Right cardiac atrium (tissue), 5 donors: ENCODE measurements at places on chromosomes 6 and 20.

DNA sequence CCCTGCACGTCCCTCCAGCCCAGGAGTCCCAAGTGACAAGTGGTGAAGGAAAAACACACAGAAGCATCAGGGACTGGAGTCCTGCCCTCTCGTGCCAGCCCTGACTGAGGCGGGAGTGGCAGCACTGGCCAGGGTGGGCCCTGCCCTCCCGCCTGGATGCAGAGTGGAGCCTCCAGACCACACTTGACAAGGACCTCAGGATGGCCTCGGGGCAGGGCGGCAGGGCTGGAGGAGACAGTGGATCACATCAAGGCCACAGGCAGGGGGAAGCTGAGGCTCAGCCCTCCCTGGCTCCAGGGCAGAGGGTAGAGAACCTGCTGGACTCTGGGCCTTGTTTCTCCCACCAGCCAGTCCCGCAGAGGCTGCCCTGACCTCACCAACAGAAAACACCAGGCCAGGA is 128.8 kb upstream of the CDH4 start:
- no peak for DNase-seq

- no peak for DNase-seq
These were observed 407.7 kb downstream of the CDH26 start for GRCh38 chr20:60365882-60366281.

GRCh38 chr20:15807271-15807670 is 766.0 kb downstream of the KIF16B start:
- no peak for DNase-seq

DNA sequence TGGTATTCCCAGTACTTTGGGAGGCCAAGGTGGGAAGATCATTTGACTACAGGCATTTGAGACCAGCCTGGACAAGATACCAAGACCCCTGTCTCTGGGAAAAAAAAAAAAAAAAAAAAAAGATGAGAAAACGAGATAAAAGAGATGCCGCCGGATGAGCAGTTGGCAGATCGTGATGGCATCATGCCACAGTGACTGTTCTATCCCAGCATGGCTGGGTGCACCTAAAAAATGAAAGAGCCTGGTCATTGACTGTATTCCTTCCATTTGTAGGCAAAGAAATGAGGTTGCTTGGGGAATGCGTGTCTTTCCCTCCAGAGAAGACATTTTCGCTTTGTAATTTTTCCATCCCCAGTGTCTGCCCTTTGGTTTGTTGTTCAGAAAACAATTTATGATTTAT is 12.9 kb downstream of the AKAP12 start:
- DNase-seq, result no peak
